K562 (cell line): ENCODE measurements at places on chromosomes 7 and 10. TPM values are rescaled to one million over a fixed set of nuclear protein-coding genes. Genes with fewer than 3 reads are reported as not detected.

- H3K27ac ChIP-seq = no peak overlapping the region
- H3K4me1 ChIP-seq = peaks cover 21% of the 10 kb centered on the region
- no peak overlapping the region for H3K4me3 ChIP-seq
- H3K27me3 ChIP-seq = peaks cover 22% of the 10 kb centered on the region
- no peaks in the 10 kb centered on the region for H3K36me3 ChIP-seq
- DNase-seq = no peak
These were observed 8.2 kb downstream of the PRXL2A start for GRCh38 chr10:80416479-80417098.

- peaks cover 38% of the 10 kb centered on the region; the same call in 2 of the 3 replicates for H3K36me3 ChIP-seq
- no peaks in the 10 kb centered on the region for H3K27me3 ChIP-seq
- H3K4me3 ChIP-seq = no peak overlapping the region
- no peak overlapping the region for H3K27ac ChIP-seq
- H3K4me1 ChIP-seq = no peaks in the 10 kb centered on the region
These were observed 216.6 kb upstream of the SH2B2 start for GRCh38 chr7:102069931-102070629.

GRCh38 chr7:50206453-50207250 lies 97.9 kb upstream of the IKZF1 start:
- no peak for DNase-seq
- H3K27me3 ChIP-seq = no peaks in the 10 kb centered on the region; the same call in 1 of the 2 replicates
- no peak overlapping the region for H3K4me3 ChIP-seq
- H3K4me1 ChIP-seq = peaks cover 10% of the 10 kb centered on the region
- H3K27ac ChIP-seq = no peak overlapping the region
- no peaks in the 10 kb centered on the region for H3K36me3 ChIP-seq

DNA sequence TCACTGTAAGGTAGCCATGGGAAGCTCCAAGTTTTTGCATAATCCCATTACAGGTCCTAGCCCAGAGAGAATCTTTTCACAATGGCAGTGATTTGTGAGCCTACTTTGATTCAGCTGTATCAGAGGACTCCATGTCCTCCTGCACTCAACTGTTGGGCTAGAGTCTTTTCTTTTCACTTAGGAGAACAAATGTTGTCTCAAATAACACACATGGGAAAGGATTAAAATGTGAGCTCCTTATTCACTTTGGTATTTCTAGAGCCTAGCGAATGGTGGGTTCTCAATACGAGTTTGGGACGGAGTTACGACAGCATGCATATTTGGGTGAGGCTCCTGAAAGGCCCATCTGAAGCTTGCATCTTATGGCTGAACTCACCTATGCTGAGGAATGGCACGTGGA lies 183.5 kb upstream of the STEAP4 start:
- no peaks in the 10 kb centered on the region for H3K27me3 ChIP-seq
- H3K36me3 ChIP-seq = no peaks in the 10 kb centered on the region
- DNase-seq = no peak
- no peaks in the 10 kb centered on the region for H3K4me1 ChIP-seq
- no peak overlapping the region for H3K27ac ChIP-seq
- no peak overlapping the region for H3K4me3 ChIP-seq

DNA sequence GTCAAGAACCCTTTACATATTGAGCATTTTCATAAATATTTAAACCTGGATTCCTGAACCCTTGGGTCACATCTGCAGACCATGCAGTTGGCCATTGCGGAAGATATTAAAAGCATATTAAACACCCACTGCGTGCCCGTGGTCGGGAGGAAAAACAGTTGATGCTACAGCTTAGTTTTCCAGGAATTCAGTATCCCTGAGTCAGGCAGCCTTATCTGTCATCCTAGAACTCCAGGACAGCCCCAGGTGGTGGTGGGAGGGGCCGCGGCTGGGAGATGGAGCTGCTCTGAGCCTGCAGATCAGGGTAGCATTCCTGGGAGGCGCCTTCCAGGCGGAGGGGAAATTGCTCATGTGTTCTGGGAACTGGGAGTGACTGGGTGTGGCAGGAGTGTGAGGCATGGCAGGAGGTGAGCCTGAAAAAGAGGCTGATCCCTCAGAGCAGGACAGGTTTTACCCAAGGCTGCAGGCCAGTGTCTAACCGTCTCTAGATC lies 222.9 kb upstream of the SH2B2 start:
- H3K27me3 ChIP-seq = no peaks in the 10 kb centered on the region
- peaks cover 7% of the 10 kb centered on the region; the same call in 2 of the 3 replicates for H3K36me3 ChIP-seq
- DNase-seq = peak; percentile 72
- no peak overlapping the region for H3K27ac ChIP-seq
- H3K4me3 ChIP-seq = no peak overlapping the region

DNA sequence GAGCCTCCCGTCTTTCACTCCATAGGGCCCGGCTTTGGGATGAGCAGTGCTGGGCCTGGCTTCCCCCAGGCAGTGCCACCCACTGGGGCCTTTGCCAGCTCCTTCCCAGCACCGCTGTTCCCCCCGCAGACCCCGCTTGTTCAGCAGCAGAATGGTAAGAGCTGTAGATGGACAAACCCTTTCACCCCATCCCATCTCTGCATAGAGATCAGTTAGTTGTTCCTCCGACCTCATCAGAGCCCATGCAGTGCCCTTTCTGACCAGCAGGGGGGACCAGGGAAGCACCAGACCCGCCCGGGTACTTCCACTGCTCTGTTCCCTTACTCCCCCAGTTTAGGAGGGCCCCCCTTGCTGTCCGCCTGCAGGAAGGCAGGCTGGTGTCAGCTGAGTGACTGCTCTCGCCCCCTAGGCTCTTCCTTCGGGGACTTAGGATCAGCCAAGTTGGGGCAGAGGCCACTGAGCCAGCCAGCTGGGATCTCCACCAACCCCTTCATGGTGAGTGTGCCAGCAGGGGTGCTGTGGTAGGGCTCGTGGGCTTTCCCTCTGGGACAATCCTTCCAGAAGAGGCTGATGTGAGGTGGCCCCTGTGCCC lies 9.8 kb downstream of the SAP25 start:
- H3K4me3 ChIP-seq = no peak overlapping the region
- H3K27ac ChIP-seq = no peak overlapping the region
- peaks cover 5% of the 10 kb centered on the region; the same call in 2 of the 3 replicates for H3K4me1 ChIP-seq

The PRSS1 gene
- total RNA-seq = 6.6 and 8.8 TPM in 2 replicates

DNA sequence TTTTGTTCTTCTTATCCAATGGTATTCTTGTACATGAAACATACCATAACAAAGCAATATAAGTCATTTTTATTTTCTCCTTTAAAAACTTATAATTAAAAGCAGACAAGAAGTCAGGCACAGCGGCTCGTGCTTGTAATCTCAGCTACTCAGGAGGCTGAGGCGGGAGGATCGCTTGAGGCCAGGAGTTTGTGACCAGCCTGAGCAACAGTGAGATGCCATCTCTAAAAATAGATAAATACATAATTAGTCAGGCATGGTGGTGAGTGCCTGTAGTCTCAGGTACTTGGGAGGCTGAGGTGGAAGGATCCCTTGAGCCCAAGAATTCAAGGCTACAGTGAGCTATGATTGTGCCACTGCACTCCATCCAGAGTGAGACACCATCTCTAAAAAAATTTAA lies 195.1 kb upstream of the FZD1 start:
- H3K27me3 ChIP-seq = no peaks in the 10 kb centered on the region
- H3K27ac ChIP-seq = no peak overlapping the region
- no peaks in the 10 kb centered on the region for H3K4me1 ChIP-seq

The COL17A1 gene
- total RNA-seq = 0.29 TPM in 1 of 2 replicates, not detected in the other

- peaks cover 48% of the 10 kb centered on the region for H3K36me3 ChIP-seq
- H3K4me1 ChIP-seq = peaks cover 26% of the 10 kb centered on the region
- H3K4me3 ChIP-seq = peak overlapping the region; percentile 26
- peak overlapping the region; percentile 94 for H3K27ac ChIP-seq
- no peaks in the 10 kb centered on the region for H3K27me3 ChIP-seq
- peak; percentile 58 for DNase-seq
These were observed 35.9 kb upstream of the AP5Z1 start for GRCh38 chr7:4739528-4739992.

The MYL7 gene
- total RNA-seq = not detected in 2 replicates

DNA sequence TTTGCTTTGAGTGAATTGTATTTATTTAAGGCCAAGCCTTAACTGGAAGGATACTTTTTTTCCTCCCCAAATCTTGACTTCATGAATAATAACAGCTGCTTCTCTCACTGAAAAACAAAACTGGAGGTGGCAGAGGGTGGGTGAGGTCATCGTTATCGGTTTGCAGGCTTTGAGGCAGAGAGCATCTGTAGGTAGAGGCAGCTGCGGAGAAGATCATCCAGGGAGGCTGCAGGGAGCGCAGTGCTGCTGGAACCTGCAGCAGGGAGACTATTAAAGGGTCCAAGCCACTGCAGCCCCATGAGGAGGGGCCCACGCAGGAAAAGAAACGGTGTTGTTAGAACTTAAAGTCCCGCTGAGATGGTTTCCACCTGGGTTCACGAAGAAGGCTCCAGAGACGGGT lies 112.1 kb upstream of the SDK1 start:
- H3K4me3 ChIP-seq = no peak overlapping the region
- no peaks in the 10 kb centered on the region for H3K36me3 ChIP-seq
- peaks cover 40% of the 10 kb centered on the region for H3K27me3 ChIP-seq
- DNase-seq = no peak
- no peak overlapping the region for H3K27ac ChIP-seq
- no peaks in the 10 kb centered on the region; the same call in 1 of the 2 replicates for H3K4me1 ChIP-seq

DNA sequence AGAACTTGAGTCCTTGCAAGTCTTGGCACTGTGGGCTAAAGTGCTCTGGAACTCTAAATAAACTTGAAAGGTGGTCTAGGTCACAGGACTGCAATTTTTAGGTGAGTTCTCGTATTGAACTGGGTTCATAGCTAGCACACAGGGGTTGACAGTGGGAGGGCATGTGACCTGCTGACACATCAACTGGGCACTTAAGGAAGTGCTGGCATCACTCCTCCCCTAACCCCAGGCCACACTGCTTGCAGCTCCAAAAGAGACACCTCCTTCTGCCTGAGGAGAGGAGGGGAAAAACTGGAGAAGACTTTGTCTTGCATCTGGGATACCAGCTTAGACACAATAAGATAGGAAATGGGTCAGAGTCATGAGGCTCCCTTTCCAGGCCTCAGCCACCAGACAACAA lies 38.0 kb upstream of the AASS start:
- no peaks in the 10 kb centered on the region for H3K4me1 ChIP-seq
- no peak overlapping the region for H3K27ac ChIP-seq
- no peaks in the 10 kb centered on the region for H3K27me3 ChIP-seq
- no peak overlapping the region for H3K4me3 ChIP-seq

- no peak overlapping the region for H3K4me3 ChIP-seq
- no peaks in the 10 kb centered on the region for H3K36me3 ChIP-seq
- no peak overlapping the region for H3K27ac ChIP-seq
- peaks cover 2% of the 10 kb centered on the region; the same call in 2 of the 3 replicates for H3K27me3 ChIP-seq
These were observed 36.8 kb upstream of the R3HCC1L start for GRCh38 chr10:98097616-98098015.

The ANXA8L1 gene
- not detected in 2 replicates for total RNA-seq

The DDC gene
- not detected in 2 replicates for total RNA-seq

The CCL24 gene
- total RNA-seq = 0.45 and 0.80 TPM in 2 replicates

GRCh38 chr10:109957092-109957797 lies 33.9 kb upstream of the XPNPEP1 start:
- H3K4me3 ChIP-seq = no peak overlapping the region
- no peaks in the 10 kb centered on the region for H3K4me1 ChIP-seq
- H3K36me3 ChIP-seq = no peaks in the 10 kb centered on the region
- DNase-seq = no peak
- no peaks in the 10 kb centered on the region for H3K27me3 ChIP-seq

GRCh38 chr7:124630395-124630794 lies 135.2 kb downstream of the GPR37 start:
- H3K4me1 ChIP-seq = no peaks in the 10 kb centered on the region
- no peak for DNase-seq
- no peak overlapping the region for H3K27ac ChIP-seq
- no peaks in the 10 kb centered on the region for H3K36me3 ChIP-seq

DNA sequence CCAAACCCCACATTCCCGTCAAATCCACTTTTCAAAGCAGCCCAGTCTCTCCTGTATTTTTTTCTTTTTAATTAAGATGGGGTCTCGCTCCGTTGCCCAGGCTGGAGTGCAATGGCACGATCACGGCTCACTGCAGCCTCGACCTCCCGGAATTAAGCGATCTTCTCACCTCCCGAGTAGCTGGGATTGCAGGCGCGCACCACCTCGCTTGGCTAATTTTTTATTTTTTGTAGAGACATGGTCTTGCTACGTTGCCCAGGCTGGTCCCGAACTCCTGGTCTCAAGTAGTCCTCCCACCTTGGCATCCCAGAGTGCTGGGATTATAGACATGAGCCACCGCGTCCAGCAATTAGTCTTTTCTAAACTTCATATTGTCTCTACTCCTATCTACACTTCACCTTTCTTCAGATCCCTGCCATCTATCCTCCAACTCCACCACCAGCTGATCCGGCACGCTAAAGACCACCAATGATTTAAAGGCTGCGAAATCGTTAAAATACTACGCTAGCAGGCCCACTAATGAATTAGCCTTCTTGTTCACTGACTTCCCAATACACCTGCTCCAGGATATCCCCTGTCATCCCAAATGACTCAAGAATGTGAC lies 525 bp upstream of the CHUK start:
- no peak for DNase-seq
- H3K36me3 ChIP-seq = peaks cover 38% of the 10 kb centered on the region; the same call in 2 of the 3 replicates
- peaks cover 3% of the 10 kb centered on the region; the same call in 1 of the 2 replicates for H3K4me1 ChIP-seq
- H3K27me3 ChIP-seq = no peaks in the 10 kb centered on the region
- H3K27ac ChIP-seq = peak overlapping the region; percentile 85
- peak overlapping the region; percentile 99 for H3K4me3 ChIP-seq

The AKR1B1 gene
- 6.3 TPM in 2 replicates for total RNA-seq

GRCh38 chr10:95536017-95536416 lies 25.2 kb downstream of the SORBS1 start:
- peaks cover 62% of the 10 kb centered on the region for H3K4me1 ChIP-seq
- H3K36me3 ChIP-seq = no peaks in the 10 kb centered on the region; the same call in 2 of the 3 replicates
- no peak overlapping the region for H3K4me3 ChIP-seq
- H3K27me3 ChIP-seq = no peaks in the 10 kb centered on the region
- H3K27ac ChIP-seq = no peak overlapping the region

The CDHR1 gene
- total RNA-seq = 0.20 and 0.56 TPM in 2 replicates

- no peak for DNase-seq
- no peak overlapping the region for H3K4me3 ChIP-seq
- no peak overlapping the region for H3K27ac ChIP-seq
- peaks cover 12% of the 10 kb centered on the region for H3K4me1 ChIP-seq
These were observed 52.8 kb upstream of the CHST3 start for GRCh38 chr10:71911296-71911953.

The CCDC146 gene
- total RNA-seq = 0.18 and 0.92 TPM in 2 replicates

The TMEM270 gene
- total RNA-seq = not detected in 2 replicates

DNA sequence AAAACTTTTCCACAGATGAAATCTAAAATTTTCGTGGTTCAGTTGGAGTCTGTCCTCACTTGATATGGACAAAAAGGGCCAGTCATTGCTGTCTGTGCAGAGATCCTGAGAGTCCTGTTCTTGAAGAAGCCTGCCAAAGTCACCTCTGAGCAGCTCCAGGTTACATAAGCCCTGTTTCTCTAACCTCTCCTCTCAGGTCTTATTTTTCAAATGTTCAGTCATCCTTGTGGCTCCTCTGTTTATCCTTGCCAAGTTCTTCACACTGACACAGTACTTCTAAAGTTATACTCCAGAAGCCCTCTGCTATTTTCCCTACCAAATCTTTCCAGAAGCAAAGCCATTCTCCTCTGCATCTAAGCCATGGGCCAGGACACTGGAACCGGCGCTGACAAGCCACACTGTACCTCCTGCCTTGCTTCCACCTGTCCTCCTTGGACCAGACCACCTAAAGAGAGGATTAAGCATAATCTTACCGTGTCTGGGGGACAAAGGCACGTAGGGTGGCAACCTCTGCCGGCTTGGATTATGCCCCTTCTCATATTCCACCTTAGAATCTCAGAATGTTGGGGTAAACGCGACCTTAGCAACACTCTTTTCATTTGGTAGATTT lies 161.6 kb downstream of the JAZF1 start:
- H3K4me3 ChIP-seq = no peak overlapping the region
- no peak for DNase-seq
- peaks cover 18% of the 10 kb centered on the region; the same call in 2 of the 3 replicates for H3K27me3 ChIP-seq
- no peaks in the 10 kb centered on the region for H3K36me3 ChIP-seq

- H3K36me3 ChIP-seq = no peaks in the 10 kb centered on the region
- H3K27ac ChIP-seq = no peak overlapping the region
- no peak overlapping the region for H3K4me3 ChIP-seq
These were observed 24.7 kb upstream of the TSPAN13 start for GRCh38 chr7:16728811-16729210.
